T-helper 22 cell (primary cell): ENCODE measurements at places on chromosomes 7 and 10.

DNA sequence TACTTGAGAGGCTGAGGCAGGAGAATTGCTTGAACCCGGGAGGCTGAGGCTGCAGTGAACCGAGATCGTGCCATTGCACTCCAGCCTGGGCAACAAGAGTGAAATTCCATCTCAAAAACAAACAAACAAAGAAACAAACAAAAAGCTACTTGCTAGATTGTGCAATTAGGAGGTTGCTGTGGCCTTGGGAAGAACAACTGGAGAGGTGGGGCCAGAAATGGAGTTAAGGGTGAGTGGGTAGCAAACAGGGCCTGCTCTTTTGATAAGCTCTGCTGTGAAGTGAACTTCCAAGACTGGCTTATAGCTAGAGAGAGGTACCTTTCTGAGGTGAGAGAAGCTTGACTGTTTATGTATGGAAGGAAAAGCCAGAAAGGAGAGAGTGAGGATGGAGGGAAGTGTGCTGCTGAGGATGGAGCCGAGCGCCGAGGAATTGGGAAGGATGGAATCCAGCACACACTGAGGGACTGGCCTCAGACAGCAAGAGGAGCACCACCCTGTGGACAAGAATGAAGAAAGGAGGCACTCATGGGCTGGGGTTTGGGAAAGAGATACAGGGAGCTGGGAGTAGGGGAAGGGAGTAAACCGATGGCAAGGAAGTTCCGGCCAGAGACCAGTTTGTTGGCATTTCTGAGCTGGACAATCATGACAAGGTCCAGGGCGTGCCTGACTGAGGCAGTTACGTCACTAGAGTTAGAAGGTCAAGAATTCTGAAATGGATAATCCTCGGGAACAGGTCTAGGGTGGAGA lies 7.0 kb upstream of the RPEL1 start:
- no peak for DNase-seq

GRCh38 chr10:122911889-122912484 lies 1.6 kb downstream of the FAM24A start:
- no peak for DNase-seq

GRCh38 chr10:93703066-93703465 lies 674 bp upstream of the FRA10AC1 start:
- DNase-seq, result no peak

GRCh38 chr7:87510411-87510875 lies 35.0 kb upstream of the ABCB4 start:
- DNase-seq, result no peak

DNA sequence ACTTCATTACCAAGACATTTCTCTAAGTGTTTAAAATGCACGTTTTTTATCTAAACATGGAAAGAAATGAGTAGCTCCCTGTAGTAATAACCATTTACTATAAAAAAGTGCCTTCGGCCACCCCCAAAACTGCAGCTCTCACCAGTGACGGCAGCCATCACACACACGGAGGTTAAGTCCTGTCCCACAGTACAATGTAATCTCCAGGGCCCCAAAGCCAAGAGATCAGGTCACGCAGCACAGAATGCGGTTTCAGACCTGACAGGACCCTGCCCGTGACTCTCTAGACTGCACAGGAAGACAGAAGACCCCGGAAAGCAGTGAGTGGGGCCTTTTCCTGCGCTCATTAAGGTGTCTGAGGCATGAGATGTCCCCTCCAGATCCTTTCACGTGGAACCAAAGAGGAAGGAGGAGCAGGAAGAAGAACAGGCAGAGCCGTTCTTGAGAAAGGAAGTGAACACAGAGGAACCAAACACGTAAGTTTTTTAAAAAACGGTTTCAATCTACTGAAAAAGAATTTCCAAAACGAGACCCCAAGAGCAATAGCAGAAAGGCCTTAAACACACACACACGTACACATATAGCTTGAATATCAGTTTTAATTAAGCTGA lies 125.7 kb downstream of the ZMYND11 start:
- DNase-seq, result no peak

DNA sequence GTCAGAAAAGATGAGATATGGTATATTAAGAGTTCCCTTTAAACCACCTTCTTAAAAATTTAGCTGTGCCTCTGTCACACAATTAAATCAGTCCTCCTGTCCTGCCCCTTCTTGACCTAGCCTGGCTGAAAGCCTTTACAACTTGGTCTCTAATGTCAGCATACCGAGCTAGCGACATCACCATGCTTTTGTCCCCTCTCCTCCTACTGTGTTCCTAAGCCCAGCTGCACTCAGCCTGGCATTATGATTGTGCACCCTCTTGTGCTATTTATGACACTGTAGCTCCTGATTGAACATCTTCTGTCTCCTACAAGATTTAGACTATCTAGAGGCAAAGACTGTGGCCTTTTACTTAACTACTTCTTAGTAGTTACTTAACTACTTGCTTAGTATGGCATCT lies 29.2 kb downstream of the TDRD1 start:
- no peak for DNase-seq

- DNase-seq, result peak; percentile 11
Observed at GRCh38 chr10:5976512-5977470, 552 bp downstream of the IL15RA start.

GRCh38 chr7:147311336-147311735 lies 1194.7 kb downstream of the CNTNAP2 start:
- no peak for DNase-seq

- DNase-seq, result no peak
Observed at GRCh38 chr10:122647383-122647968, 52.2 kb downstream of the C10orf120 start.

GRCh38 chr10:24912215-24912614 lies 40.2 kb downstream of the PRTFDC1 start:
- DNase-seq, result no peak

GRCh38 chr7:81887098-81888090 lies 117.5 kb upstream of the HGF start:
- DNase-seq, result no peak

DNA sequence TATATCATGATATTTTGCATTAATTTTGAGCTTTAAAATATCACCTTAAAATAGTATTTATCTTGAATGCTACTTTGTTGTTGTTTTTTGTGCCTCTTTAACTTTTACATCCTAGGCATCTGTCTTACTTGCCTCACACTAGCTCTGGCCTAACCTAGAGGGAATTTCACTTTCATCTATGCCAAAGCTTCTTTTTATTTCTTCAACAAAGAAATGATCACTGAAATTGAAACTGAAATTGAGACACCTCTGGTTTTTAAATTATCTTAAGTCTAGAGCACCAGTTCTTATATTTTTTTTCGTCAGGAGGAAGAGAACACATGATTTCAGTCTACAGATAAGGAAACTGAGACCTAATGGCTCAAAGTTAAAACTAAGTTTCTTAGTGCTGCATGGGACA lies 3.5 kb upstream of the SCIN start:
- DNase-seq, result no peak

DNA sequence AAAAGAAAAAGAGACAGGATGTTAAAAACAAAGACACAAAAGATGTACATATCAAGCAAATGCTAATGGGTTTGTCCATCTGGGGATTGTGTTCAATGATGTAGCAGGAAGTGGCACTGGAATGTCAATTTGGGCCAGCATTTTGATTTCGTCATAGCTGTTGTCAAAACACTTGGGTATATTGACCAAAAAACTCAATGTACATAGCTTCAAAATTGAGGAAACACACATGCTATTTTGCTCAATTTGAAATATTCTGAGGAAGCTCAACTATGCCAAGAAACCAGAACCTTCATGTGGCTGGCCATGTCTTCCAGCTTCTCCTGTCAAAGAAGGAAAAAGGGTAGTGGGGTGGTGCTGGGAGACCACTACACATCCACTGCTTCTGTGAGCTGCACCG lies 212.7 kb upstream of the GHITM start:
- DNase-seq, result no peak

GRCh38 chr10:16612115-16612980 lies 90.7 kb upstream of the C1QL3 start:
- no peak for DNase-seq

DNA sequence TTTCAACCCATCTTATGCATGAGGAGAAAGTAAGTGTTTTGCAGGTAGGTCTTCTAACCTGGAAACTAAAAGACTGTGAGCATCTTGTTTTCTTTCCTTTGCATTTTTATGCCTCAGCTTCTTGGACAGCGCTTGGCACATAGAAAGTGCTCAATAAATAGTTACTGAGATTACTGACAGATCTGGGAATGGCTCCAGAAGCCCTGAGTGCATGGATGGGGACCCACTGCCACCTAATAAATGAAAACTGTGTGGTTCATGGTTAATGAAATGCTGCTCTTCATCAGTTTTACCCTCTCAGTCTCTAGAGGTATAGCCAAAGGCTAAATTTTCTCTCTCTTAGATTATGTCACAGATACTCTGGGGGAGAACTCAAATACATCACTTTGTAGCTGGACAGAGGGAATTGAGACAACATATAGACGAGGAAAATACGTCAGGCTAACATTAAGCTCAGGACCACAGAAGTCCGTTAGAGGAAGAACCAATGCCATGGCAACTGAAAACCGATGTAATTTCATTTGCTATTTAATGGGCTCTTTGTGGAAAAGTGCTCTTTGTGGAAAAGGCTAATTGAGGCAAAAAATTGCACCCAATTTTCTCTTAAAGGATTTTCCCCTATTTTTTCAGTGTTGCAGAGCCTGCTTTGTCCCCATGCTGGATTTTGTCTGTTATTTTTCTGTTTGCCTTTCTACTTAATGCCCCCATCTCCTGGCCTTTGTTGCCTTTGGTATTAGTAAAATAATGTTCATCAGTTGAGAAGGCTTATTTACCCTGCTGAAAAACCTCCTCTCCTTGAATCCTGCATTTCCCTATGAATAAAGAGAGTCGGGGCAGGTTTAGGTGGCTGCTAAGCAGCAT lies 17.8 kb downstream of the ASB4 start:
- DNase-seq, result no peak
